ENCODE measurements at places on chromosomes 5 and 9. TPM values are rescaled to one million over a fixed set of nuclear protein-coding genes. Genes with fewer than 3 reads are reported as not detected.

Gene NEURL1B
- 3.8 TPM for total RNA-seq

Gene OLFML2A
- 43.6 TPM for total RNA-seq

Gene SLC45A2
- total RNA-seq = 2.0 TPM

Gene RNF145
- total RNA-seq = 38.3 TPM

Gene CACNA1B
- not detected for total RNA-seq

Gene ROPN1L
- 0.84 TPM for total RNA-seq

Gene FRRS1L
- not detected for total RNA-seq

Gene MRPL50
- total RNA-seq = 37.2 TPM

Gene FOXD1
- total RNA-seq = 11.2 TPM

Gene HARS1
- total RNA-seq = 52.0 TPM

Gene OSTF1
- 43.9 TPM for total RNA-seq

Gene RNF183
- not detected for total RNA-seq

Gene SRD5A1
- 23.4 TPM for total RNA-seq

Gene MCC
- total RNA-seq = 10.3 TPM

Gene HTR1A
- total RNA-seq = not detected

Gene DNAI1
- total RNA-seq = not detected

Gene TRMT10B
- total RNA-seq = 2.0 TPM

Gene NR5A1
- not detected for total RNA-seq

Gene INSL6
- total RNA-seq = not detected

Gene AMBP
- 4.6 TPM for total RNA-seq

Gene UQCRQ
- 401 TPM for total RNA-seq

Gene DOCK2
- total RNA-seq = 12.5 TPM

Gene OGN
- total RNA-seq = not detected

Gene VCAN
- total RNA-seq = 246 TPM

Gene FAM151B
- total RNA-seq = 2.7 TPM

Data from RPMI7951 (cell line).